ENCODE measurements at places on chromosomes 12 and 14. TPM values are rescaled to one million over a fixed set of nuclear protein-coding genes. Genes with fewer than 3 reads are reported as not detected.

Gene FGF6
- total RNA-seq, result not detected

Gene HOXC10
- not detected for total RNA-seq

Gene OR4K5
- total RNA-seq, result not detected

Gene LACRT
- total RNA-seq, result not detected

Gene MYG1
- 82.5 TPM for total RNA-seq

Gene TTC9
- total RNA-seq, result 8.6 TPM

Gene CARMIL3
- 1.00 TPM for total RNA-seq

Gene CELA1
- not detected for total RNA-seq

Gene RPL36AL
- total RNA-seq, result 314 TPM

Gene P3H3
- total RNA-seq, result 2.5 TPM

Gene OR4L1
- not detected for total RNA-seq

Gene CEBPE
- 0.19 TPM for total RNA-seq

Gene TOMM20L
- not detected for total RNA-seq

Gene TMEM120B
- 9.5 TPM for total RNA-seq

Gene BCL2L14
- total RNA-seq, result 12.7 TPM

Gene SLC22A17
- 4.8 TPM for total RNA-seq

Gene JPH4
- not detected for total RNA-seq

Gene KCNK10
- not detected for total RNA-seq

Gene CIT
- total RNA-seq, result 57.5 TPM

Gene TMEM119
- 0.24 TPM for total RNA-seq

Gene POTEM
- total RNA-seq, result not detected

Gene PRIMA1
- total RNA-seq, result not detected

Gene CCDC175
- total RNA-seq, result not detected

Gene CD163L1
- not detected for total RNA-seq

Gene SCARB1
- 12.8 TPM for total RNA-seq

Gene PSMC6
- 110 TPM for total RNA-seq

Gene RERG
- not detected for total RNA-seq

Gene LEMD3
- 16.5 TPM for total RNA-seq

Gene NPC2
- 46.3 TPM for total RNA-seq

Gene BEST3
- total RNA-seq, result not detected

Gene CLEC6A
- total RNA-seq, result not detected

Gene UNC119B
- total RNA-seq, result 31.3 TPM

Gene ASCL1
- total RNA-seq, result not detected

Gene C1S
- 1.7 TPM for total RNA-seq

Gene ABHD12B
- not detected for total RNA-seq

Gene TIMELESS
- 62.6 TPM for total RNA-seq

Gene TAS2R43
- not detected for total RNA-seq

Gene LRRC10
- total RNA-seq, result not detected

Gene FAIM2
- 2.1 TPM for total RNA-seq

Gene LRP1-AS
- not detected for total RNA-seq

Gene AREL1
- total RNA-seq, result 34.6 TPM

Gene ERP27
- total RNA-seq, result 2.5 TPM

Gene TAS2R30
- 0.87 TPM for total RNA-seq

Gene OLR1
- not detected for total RNA-seq

Gene DAO
- not detected for total RNA-seq

Gene ZBTB25
- total RNA-seq, result 27.5 TPM

Gene NYNRIN
- total RNA-seq, result 0.02 TPM

Gene NRXN3
- total RNA-seq, result not detected

Gene ERG28
- 26.8 TPM for total RNA-seq

Gene KRT5
- total RNA-seq, result not detected
